ENCODE measurements at places on chromosomes 12 and 14. TPM values are rescaled to one million over a fixed set of nuclear protein-coding genes. Genes with fewer than 3 reads are reported as not detected.

Gene CAPZA3
- total RNA-seq: not detected

Gene LTBR
- total RNA-seq: 33.6 TPM

Gene CLEC4D
- total RNA-seq: not detected

Gene KRT6A
- total RNA-seq: 12.6 TPM

Gene DEGS2
- total RNA-seq: 1.1 TPM

Gene CELA1
- total RNA-seq: not detected

Gene PIP4K2C
- total RNA-seq: 11.8 TPM

GRCh38 chr12:112446008-112446725 lies 27.4 kb downstream of the PTPN11 start:
- no peak for DNase-seq

- no peak for DNase-seq
These were observed 42.1 kb downstream of the KCNMB4 start for GRCh38 chr12:70408004-70408790.

- DNase-seq: no peak
These were observed 224.8 kb downstream of the SLC16A7 start for GRCh38 chr12:59820594-59821011.

DNA sequence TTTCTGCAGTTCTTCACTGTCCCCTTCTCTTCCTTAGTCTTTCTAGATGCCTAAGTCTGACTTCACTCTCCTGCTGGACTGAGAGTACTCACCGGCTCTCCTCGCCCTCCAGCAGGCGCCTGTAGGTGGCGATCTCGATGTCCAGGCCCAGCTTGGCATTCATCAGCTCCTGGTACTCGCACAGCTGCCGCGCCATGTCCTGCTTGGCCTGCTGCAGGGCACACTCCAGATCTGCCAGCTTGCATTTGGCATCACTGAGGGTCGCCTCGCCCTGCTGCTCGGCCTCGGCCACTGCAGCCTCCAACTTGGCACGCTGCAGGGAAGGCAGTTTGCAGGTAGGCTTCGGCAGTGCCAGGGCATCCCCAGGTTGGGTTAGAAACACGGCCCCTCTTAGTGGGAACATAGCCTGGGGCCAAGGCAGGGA lies 5.2 kb downstream of the KRT84 start:
- no peak for DNase-seq

GRCh38 chr14:70894868-70895267 lies 12.4 kb upstream of the PCNX1 start:
- no peak for DNase-seq

DNA sequence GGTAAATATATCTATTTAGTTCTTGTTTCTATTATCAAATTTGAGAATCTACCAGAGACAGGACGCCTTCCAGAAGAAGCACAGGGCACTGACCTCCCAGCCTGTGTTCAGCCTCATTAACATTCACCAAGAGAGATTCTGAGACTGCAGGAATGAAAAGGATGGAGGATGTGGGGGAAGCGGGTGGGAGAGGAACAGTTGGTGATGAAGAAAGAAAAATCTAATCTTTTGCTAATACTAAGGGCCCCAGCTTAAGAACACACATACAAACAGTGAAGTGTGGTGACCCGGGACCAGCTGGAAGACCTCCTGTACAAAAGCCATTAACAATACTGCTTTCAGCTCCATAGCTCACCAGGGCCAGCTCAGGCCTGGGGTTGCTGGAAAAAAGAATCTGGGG lies 160.5 kb downstream of the NUAK1 start:
- no peak for DNase-seq

GRCh38 chr12:106867651-106868050 lies 88.1 kb upstream of the TMEM263 start:
- DNase-seq: no peak

- DNase-seq: no peak
These were observed 417.7 kb upstream of the ATXN7L3B start for GRCh38 chr12:74119811-74120362.

DNA sequence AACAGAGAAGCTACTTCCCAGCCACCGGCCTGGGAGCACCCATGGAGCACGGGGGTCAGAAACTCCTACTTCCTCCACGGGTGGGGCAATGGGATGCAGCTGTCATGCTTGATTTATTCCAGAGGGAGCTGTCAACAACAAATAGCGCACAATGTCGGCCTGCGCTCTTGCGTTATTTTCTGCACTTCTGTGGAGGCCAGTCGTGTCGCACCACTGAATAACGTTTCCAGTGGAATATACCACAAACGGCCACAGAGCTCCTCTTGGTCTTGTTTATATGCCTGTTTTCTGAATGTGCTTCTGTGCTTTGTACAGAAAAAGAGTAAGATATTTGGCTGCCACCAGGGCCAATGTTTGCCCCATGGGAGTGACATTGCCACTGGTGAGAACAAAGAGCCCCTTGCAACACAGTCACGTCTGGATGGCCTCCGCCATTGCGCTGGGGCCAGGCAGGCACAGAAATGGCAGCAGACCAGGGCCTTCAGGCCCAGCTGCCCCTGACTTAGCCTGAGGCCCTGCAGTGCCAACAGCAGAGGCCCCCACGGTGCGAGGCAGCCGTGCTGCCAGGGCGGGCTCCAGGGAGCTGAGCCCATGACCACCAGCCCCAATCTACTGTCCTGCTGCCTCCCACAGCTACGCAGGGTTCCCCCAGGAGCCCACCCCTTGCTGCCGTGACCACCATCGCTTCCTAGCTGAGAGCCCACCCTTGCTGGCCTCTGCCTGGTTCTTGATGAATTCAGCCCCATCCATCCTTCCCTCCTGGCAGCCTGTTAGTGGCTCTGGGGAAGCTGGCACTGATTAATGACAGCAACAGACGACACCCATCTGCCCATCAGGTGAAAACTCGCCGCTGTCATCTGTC lies 28.9 kb upstream of the TMEM179 start:
- DNase-seq: no peak

DNA sequence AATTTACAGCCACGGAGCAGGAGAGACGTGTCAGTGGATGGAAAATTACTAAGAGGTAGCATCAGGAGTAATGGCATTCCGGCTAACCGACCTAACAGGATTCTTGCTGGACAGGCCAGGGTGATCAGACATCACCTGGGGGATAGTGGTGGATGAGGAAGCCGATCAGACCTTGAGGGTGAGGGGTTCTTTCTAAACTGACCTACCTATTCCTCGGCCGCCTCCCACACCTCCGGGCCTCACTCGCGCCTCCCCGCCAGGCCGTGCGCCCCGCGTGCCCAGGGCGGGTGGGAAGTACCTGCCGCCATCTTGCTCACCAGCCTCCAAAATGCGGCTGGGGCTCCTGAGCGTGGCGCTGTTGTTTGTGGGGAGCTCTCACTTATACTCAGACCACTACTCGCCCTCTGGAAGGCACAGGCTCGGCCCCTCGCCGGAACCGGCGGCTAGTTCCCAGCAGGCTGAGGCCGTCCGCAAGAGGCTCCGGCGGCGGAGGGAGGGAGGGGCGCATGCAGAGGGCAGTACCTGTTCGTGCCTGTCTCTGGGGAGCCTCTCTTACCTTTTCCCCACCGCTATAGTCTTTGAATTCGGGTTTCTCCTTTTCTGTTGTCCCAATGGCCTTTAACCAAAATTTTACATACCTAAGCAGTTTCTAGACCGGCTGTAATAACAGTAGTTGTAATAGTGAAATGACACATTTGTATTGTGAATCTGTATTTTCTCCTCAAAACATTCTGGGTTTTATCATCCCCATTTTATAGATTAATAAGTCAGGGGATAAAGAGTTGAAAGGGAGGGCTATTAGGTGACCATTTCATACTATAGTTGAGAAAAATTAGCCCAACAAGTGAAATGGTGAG lies at the start of gene TMPRSS12:
Gene TMPRSS12, plus strand, starts transcription at position 290 of the 857 bp plus-strand sequence. Its CDS starts 39 bp downstream, at position 329.
- DNase-seq: no peak

DNA sequence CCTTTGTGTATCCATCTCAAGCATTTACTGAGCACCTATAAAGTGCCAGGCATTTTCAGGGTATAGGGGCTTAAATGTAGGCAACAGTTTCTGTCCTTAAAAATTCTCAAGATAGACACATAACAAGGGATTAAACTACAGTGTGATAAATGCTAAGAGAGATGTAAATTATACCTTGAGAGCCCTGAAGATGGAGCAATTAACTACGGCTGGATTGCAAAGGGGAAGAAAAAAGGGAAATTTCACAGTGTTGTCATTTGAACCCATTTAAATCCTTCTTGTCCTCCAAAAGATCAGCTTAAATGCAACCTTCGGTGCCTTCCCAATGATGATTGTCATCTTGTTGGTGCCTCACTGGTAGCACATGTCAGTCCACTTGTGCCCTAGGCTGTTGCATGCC lies 11.5 kb upstream of the IL26 start:
- DNase-seq: no peak

DNA sequence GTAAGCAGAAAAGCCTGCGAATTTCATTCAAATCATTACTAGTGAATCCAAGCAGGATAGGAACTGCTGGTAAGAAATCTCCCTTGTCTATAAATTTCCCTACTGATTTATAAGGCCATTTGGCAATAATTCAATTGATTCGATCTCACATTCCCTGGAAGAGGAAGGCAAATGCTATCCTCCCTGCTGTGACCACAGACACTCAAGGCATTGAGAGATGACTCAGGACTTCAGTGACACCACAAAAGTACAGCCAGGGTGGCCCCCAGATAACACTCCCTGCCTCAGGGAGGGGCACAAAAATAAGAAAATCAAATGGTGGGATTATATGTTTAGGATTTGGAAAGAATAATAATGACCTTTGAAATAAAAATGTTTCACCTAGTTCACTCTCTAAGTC lies 162.7 kb downstream of the GRIP1 start:
- DNase-seq: no peak

DNA sequence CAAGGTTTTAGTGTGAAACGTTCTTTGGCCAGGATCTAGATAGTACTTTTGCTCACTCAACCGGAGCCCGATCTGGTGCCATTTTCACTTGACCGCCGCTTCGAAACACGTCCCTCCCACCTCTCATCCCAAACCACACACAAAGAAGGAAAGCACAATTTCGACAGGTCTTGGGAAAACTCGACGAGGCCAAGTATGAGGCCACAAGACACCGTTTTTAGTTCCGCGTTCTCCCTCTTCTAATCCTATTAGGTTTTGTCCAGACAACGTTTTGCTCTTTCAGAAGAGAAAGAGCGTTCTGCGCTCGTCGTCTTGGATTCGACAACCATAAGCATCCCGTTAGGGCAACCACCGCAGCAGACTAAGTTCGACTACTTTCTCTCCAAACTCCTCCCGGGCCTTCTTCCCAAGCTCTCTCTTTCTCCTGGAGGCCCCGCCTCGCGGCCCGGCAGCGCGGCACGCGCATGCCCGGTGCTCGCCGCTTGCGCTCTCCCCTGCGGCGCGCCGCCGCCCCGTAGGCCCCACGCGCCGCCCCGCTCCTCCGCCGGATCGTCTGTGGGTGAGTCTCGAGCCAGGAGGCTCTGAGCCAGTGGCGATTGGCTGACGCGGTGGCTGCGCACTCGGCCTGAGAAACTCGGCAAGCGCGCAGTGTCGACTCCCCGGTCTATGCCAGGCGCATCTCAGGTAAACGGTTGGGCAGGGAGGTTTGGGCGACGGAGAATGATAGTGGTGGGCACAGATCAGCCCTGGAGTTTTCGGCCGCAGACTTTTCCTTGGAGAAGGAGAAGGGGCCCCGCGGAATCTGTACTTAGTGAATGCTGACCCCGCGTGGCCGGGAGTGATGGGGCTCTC lies at the start of gene MIPOL1:
Gene MIPOL1, plus strand, starts transcription at position 517 of the 852 bp plus-strand sequence. CDS start 49,952 bp downstream, outside the sequence.
- peak; percentile 75 for DNase-seq

DNA sequence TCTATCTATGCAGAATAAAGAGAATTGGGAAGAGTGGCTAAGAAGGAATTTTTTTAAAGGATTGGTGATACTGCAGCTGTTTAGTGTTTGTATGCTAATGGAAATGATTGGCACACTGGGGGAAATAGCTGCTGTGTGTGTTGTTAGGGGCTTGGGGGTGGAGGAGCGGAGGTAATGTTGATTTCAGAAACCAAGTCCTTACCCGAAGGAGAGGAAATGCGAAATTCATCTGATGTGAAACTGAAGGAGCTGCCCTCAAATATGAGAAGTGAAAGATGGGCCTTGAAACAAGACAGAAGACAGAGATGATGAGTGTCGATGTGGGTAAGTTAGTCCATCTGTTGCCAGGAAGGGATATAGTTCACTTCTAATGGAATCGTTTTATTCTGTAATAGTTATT lies 21.2 kb upstream of the RNASE12 start:
- no peak for DNase-seq

GRCh38 chr14:64706593-64707193 lies 2.5 kb downstream of the PLEKHG3 start:
- no peak for DNase-seq

DNA sequence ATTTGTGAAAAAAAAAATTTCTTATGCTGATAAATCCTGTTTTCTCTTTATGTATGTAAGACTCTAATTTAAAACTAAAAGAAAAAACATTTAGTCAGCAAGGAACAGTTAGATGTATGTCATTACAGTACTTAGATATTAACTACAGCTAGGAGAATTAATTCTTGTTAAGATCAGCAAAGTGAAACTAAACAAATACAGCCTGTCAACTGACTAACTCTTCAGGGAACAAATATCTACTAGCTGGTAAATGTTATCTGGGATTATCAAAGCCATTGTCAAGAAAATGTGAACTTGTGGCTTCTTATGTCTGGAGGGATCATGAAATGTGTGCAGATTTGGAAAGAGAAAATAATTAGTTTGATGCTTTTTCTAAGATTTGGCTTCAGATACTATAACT lies 27.5 kb downstream of the MGAT4C start:
- DNase-seq: no peak

DNA sequence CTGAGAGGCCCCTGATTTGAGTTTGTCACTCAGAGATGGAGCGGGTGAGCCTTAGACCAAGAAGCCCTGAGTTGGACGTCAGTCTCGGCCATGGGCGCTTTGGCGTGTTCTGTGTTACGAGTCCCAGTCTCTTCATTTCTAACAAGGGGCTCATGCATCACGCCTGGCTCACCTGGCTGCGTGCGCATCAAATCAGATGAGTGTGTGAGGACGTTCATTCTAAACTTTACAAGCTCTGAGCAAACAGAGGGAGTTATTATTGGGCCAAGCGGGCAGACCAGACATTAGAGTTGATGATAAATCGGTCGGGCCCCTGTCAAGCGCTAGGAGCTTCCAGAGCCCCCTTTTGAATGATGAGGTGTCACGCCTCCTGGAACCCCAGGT lies 117.2 kb downstream of the CALM1 start:
- no peak for DNase-seq

DNA sequence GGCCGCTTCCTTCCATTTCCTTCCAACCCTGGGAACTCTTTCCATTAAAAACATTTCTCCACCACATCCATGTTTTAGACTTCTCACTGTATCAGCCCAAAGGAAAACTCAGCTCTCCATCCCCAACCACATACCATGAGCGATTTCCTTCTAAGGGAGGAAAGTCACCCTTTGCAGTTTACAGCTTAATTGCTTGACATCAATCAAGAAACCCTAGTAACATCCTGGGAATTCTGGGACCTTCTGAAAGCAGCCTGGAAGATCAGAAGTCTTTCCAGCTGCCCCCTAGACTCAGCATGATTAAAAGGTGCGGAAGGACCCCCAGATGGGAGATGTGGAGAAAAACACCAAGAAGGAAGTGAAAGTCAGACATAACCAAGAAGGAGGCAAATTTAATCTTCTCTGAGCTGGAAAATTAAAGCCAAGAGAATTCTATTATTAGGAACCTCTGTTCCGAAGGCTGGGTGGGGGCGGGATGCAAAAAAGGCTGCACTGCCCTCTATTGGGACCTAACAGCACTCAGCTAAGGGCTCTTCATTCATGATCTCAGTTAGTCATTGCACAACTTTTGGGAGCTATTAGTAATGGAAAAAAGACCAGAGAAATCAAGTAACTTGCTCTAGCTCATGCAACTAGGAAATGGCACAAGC lies 73.3 kb upstream of the PLXNC1 start:
- no peak for DNase-seq

All from pulmonary artery endothelial cell (primary cell).